ENCODE measurements at places on chromosomes 3 and 15. TPM values are rescaled to one million over a fixed set of nuclear protein-coding genes. Genes with fewer than 3 reads are reported as not detected.

SLC22A14 gene
- polyA plus RNA-seq = 0.05 TPM

MST1R gene
- polyA plus RNA-seq = 0.52 TPM

TTLL3 gene
- polyA plus RNA-seq = 11.3 TPM

SCN5A gene
- 0.27 TPM for polyA plus RNA-seq

NLGN1 gene
- 0.61 TPM for polyA plus RNA-seq

GREM1 gene
- 489 TPM for polyA plus RNA-seq

CGNL1 gene
- 0.73 TPM for polyA plus RNA-seq

All from fibroblast of lung (primary cell).